ENCODE measurements at places on chromosomes 3 and 15. TPM values are rescaled to one million over a fixed set of nuclear protein-coding genes. Genes with fewer than 3 reads are reported as not detected.

DNA sequence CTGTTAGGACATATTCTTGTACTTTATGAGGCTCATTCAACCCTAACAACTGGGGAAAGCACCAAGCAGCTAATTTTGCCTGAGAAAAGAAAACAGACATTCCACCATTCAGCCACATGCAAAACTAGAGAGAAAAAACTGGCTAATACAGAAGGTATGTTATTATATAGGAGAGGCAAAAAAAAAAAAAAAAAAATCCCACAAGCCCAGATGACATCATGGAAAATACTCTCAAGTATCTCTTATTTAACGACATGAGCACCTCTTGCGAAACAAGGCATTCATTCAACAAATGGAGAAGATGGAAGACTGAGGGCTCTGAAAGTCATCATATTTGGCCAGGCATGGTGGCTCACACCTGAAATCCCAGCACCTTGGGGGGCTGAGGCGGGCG is 61.5 kb downstream of the PRICKLE2 start:
- DNase-seq = no peak

- DNase-seq = no peak
Observed at GRCh38 chr15:40064231-40064894, 25.4 kb upstream of the SRP14 start.

DNA sequence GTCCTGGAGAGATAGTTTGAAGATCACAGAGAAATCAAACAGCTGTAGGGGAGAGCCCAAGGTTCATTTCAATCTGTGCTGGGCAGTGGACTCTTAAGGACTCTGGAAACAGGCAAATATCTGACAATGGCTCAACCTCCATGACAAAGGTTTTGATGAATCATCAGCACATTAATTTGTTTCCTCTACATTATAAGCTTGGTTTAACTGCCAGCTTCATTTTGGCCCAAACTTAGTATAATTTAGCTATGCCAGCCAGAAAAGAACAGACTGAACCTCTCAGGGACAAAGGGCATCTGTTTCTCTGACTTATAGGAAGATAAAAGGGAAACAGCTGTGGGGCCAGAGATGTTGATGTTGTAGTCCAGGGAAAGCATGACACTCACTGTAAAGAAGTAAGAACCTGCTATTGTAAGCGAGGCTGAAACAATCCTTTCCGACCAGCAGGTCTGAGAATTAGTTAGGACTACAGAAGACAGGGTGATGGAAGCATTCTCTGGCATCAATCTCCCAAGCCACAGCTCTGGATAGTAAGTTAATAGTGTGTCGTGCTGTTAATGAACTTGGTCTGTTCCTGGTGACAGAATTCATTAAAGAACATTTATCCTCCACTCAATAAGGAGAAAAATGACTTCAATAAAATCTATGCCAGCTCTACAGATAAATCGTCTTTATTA is 110.1 kb downstream of the KCNMB2 start:
- DNase-seq = no peak

GRCh38 chr3:56835650-56836227 is 34.0 kb upstream of the ARHGEF3 start:
- no peak for DNase-seq

DNA sequence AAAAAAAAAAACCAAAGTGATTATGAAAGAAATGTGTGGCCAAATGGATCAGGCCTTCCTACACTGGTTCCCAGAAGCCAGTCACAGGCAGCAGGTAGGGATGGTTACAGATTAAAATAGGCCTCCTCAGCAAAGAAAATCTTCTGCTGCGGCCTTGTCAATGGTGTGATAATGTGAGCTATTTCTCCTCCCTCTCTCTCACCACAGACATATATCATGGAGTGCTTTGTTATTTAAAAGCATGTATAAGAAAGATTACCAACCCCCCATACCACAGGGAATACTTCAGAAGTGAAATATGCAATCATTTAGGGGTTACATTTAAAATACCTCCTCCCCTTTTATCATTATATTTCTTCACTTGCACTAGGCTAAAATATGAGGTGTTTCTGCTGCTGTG is 32.2 kb upstream of the LRTM1 start:
- DNase-seq = no peak

- no peak for DNase-seq
Observed at GRCh38 chr3:71388535-71389120, 194.9 kb downstream of the FOXP1 start.

- no peak for DNase-seq
Observed at GRCh38 chr3:55885721-55886120, 398.6 kb upstream of the WNT5A start.

- DNase-seq = no peak
Observed at GRCh38 chr3:109132801-109133473, 3.6 kb upstream of the C3orf85 start.

GRCh38 chr3:30526031-30526430 is 80.4 kb upstream of the TGFBR2 start:
- no peak for DNase-seq

DNA sequence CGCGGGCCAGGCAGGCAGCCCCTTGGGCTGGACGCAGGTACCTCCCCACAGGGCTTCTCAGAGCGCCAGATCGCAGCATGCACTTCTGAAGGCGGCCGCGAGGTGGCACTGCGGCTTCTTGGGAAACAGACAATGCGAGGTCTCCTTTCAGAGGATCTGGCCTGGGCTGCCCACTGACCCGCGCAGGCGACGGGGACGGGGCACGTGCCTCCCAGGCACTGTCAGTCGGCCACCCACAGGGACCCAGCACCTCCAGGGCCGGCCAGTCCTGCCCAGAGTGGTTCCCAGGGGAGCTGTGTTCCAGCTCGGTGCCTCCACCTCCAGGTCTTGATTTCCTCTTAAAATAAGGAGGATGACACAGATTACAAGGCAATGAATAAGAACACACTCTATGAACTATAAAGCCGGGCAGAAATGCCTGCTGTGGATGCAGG is 24.4 kb upstream of the TXNRD3 start:
- peak; percentile 96 for DNase-seq

GRCh38 chr15:80099241-80099640 is 39.8 kb downstream of the ZFAND6 start:
- DNase-seq = no peak

GRCh38 chr15:47724346-47724745 is 7.0 kb downstream of the SEMA6D start:
- no peak for DNase-seq

GRCh38 chr3:132038198-132038825 is 3.5 kb upstream of the CPNE4 start:
- no peak for DNase-seq

DNA sequence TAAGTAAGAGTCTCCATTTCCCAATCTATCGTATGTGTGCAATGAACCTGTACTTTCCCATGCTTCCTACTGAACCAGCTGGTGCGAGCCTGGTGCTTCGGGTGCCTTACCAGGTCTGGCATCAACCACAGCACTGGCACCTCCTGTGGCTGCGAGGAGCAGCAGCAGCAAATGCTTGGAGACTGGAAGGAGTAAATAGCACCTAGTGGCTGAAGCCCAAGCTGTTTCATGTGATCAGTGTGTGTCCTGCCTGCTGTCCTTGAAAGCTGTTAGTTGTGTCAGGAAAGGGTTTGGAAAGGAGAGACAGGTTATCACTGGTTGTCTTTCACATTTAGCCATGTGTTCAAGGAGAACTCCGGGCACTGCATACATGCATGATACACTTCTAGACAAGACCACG is 31.8 kb downstream of the PCOLCE2 start:
- DNase-seq = peak; percentile 54

DNA sequence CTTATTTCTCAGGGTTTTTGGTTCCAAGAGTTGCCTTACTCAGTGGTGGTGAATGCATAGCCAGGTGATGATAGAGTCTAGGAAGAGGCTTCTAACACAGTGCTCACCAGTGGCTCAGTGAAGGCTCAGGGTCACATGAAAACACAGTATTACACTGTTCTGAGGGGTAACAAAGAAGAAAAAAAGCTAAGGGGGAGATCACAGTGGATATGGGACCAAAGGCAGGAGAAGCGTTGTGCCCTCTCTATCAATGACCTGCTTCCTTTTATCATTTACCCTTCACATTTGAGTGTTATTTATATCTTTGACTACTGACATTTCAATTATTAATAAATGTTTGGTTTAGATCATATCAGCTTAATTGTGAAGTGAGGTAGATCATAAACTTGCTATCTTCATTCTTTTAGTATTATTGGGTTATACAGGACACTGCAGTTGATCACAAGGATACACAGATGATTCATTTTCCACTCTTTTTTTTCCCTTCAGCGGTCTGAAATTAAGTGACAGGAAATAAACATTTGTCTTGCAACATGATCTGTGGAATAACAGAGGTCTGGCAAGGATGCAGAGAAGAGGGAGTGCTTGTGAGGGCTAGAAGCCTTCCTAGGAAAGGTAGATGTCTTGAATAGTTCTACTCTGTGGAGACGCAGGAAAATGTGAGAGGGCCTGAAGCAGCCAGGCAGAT is 171.7 kb downstream of the C3orf38 start:
- DNase-seq = no peak

DNA sequence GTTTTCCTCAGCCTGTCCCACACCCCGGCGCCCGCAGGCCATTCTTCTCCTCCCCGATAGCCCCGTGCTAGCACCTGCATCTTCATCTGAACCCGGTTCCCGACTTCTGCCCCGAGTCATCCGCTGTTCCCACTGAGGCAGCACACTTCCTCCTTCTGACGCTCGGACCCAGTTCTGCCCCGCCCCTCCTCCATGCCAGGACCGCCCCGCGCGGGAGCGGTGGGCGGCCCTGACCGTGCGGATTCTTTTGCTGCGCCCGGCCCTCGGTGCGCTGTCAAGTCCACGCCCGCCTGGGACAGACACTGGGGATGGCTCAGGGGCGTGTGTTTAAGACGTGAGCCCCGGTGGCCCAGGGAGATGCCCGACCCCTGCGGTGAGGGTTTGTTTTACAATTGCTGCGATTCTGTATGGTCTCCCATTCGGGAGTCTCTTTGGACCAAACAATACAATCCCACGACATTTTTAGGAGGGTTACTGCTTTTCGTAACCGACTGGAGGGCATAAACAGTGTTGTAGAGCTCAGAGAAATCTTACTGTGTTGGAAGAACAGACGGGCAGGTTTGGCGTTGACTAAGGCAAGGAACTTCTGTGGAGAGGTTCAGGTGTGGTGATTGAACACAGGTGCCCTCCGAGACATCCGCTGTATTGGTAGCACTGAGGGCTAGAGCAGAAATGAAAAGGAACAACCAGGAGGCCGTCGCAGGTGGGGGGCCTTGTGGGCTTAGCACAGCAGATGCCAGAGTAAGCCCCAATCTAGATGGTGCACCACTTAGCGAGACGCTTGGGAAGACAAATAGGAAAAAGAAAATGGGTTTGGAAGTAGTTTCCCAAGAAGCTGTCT is 716 bp downstream of the PTPN23 start:
- peak; percentile 90 for DNase-seq

DNA sequence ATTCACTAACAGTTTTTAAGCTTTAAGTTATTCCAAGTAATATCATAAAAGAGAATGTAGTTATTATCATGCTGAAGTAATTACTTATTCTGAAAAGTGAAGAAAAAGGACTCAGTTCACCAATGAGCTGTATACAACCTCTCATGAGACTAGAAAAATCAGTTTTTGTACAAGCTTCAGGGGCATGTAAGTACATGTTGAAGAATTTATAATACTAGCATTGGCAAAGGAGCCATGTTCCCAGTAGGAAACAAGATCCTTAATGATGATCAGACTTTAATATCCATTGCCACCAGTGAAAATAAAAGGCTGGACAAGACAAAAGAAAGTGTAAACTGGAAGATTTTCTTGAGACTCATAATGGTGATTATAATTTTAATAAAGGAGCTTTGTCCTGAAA is 532.8 kb downstream of the PLOD2 start:
- DNase-seq = no peak

DNA sequence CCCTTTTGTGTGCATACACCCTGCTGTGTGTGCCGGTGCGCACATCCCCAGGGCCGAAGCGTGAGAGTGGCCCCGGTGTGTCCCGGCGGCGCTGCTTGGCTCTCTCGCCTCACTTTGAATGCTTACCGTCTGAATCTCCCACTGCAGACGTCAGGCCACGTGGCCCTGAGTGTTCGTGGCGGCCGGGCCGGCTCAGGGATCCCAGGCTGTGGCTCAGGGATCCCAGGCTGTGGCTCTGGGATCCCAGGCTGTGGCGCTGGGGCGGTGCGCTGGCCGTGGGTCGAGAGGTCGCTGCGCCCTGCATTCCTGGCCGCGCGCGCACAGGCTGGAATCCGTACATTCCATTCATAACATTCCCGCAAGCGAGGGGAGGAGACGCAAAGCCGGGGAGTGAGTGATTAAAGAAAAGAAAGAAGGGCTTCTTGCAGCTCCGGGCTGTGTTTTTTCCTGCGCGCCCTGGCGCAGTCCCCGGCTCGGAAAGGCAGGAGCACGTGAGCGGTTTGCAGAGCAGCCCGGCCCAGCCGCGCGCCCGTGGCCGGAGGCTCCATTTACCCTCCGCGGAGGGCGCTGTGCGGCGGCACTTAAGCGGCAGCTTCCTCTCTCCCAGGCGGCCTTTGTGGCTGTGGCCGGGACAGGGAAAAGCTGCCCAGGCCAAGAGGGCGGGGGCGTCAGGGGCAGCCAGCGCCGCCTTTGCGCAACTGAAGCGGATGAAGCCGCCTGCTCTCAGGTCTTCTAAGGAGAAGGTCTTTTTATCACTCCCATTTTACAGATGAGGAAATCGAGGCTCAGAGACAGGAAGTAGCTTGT is 87.0 kb upstream of the ALDH1L1 start:
- DNase-seq = peak; percentile 76

DNA sequence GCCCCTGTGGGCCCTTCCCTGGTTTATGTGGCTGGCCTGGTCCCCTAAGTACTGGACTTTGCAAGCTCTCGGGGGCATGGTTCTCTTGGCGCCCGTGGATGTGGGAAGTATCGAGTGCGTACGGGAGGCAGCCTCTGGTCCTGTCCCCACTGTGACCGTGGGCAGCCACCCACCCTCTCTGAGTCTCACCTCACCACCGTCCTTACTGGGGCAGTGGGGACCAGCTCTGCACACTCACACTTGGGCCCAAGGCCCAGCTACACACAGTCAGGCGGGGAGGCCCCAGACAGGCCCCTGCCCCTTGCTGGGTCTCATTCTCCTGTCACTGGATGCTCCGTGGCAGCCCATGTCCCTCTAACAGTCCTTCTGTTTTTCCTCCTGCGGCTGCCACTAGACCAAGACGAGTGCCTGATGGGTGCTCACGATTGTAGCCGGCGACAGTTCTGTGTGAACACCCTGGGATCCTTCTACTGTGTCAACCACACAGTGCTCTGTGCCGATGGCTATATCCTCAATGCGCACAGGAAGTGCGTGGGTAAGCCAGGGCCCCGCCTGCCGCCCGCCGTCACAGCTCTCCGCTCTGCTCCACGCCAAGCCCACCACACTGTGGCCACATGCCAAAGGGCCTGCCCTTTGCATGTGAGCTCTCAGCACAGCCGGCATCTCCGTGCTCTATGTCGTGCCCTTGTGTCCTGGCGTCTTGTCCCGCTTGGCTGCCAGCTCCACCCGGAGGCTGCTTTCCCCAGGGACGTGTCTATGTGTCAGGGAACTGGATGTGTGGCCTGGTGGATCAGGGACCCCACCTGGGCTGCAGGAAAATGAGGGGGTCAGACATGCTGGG is 72.7 kb downstream of the FBLN2 start:
- no peak for DNase-seq

GRCh38 chr3:32968920-32969389 is 17.5 kb downstream of the CCR4 start:
- no peak for DNase-seq

Gene KBTBD13
- not detected for total RNA-seq

Gene CADM2
- total RNA-seq = 233 TPM

Gene DNASE1L3
- 0.96 TPM for total RNA-seq

Gene GOLGA8G
- total RNA-seq = not detected

Gene ISLR
- total RNA-seq = 1.2 TPM

Gene KCNH8
- 30.9 TPM for total RNA-seq

Gene CKMT1A
- 15.7 TPM for total RNA-seq

Gene PTPN9
- 138 TPM for total RNA-seq

Gene FGD5
- 3.1 TPM for total RNA-seq

Gene TRPM1
- total RNA-seq = not detected

Gene GRK7
- total RNA-seq = not detected

Gene HYKK
- total RNA-seq = 2.8 TPM

Gene PLA2G4E
- total RNA-seq = 1.0 TPM

Gene GOLGA6L9
- total RNA-seq = 17.5 TPM

Gene B3GNT5
- total RNA-seq = 2.9 TPM
